ENCODE measurements at places on chromosomes 5 and 9. TPM values are rescaled to one million over a fixed set of nuclear protein-coding genes. Genes with fewer than 3 reads are reported as not detected.

Gene OBP2B
- total RNA-seq, result not detected

Gene SLC31A2
- total RNA-seq, result 4.7 TPM

Gene TEX53
- total RNA-seq, result not detected

Gene PAX5
- 0.30 TPM for total RNA-seq

Gene N4BP3
- 3.7 TPM for total RNA-seq

Gene AJM1
- 12.9 TPM for total RNA-seq

Gene PRLR
- not detected for total RNA-seq

Gene PSAT1
- 14.1 TPM for total RNA-seq

Gene SNCB
- not detected for total RNA-seq

Gene PCDHA1
- total RNA-seq, result not detected

Gene FBP2
- total RNA-seq, result not detected

Gene GFI1B
- total RNA-seq, result not detected

Gene DDX4
- 0.26 TPM for total RNA-seq

Gene COL5A1
- total RNA-seq, result 0.50 TPM

Gene IL3
- total RNA-seq, result 0.32 TPM
